NCI-H2107 (cell line): ENCODE measurements at places on chromosomes 6 and 20.

DNA sequence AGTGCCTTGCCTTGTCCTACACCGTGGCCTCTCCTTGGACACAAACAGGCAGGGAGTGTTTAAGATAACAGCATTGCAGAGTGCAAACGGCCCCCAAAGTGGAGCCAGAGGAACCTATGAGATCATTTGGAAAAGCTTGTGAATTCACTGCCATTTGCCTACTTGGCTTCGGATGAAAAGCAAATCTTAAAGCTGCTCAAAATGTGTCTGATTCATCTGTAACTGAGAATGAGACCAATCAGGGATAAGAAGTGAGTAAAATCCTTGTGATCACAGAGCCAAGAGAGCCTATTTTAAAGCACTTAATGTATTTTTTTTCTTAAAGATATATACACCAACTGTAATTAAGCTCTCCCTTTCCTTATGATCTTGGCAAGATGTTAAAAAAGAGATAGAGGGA is 65.7 kb upstream of the BACH2 start:
- no peak for DNase-seq

DNA sequence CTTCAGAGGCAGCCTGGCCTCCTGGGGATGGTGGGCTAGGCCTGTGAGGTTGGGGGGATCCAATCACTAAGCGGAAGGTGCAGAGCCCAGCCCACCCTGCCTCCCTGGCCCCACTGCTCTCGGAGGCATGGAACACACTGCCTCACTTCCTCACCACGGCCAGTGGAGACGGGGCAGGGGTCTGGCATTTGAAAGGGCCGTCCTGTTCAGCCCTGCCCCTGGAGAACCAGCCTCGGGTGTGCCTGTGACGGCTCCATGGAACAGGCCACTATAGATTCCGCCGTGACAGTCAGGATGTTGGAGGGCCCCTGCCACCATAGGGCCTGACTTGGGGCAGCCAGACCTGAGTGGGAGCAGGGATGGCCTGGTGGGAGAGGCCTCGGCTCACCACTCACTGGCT is 110.2 kb downstream of the DACT2 start:
- no peak for DNase-seq

DNA sequence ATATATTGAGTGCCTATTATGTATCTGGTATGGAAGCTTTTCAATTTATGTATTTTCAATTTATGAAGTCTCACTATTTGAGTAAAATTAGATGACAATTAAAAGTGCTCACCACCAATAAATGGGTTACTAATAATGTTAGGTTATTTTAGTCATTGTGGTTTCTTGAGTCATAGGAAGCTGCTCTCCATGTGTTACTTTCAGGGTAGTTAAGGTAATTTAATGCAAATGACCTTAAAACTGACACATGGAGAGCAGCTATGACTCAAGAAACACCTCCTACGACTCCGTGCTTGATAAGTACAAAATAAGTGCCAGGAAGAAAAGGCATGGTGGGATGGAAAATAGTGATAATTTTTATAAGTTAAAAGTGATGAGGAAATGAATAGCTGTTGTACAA is 16.5 kb upstream of the TINAG start:
- DNase-seq, result no peak

- DNase-seq, result no peak
Measured at GRCh38 chr6:15317934-15318902, 72.3 kb downstream of the JARID2 start.
